ENCODE measurements at places on chromosomes 1 and 21. TPM values are rescaled to one million over a fixed set of nuclear protein-coding genes. Genes with fewer than 3 reads are reported as not detected.

GRCh38 chr1:24503059-24503751 is 569 bp downstream of the RCAN3 start:
- peak overlapping the region; percentile 97 for H3K4me3 ChIP-seq
- H3K27ac ChIP-seq = peak overlapping the region; percentile 94
- peak; percentile 21 for DNase-seq
- peaks cover 11% of the 10 kb centered on the region for H3K36me3 ChIP-seq

GRCh38 chr1:147201276-147201675 is 23.9 kb downstream of the FMO5 start:
- H3K27me3 ChIP-seq = peaks cover 2% of the 10 kb centered on the region
- H3K36me3 ChIP-seq = no peaks in the 10 kb centered on the region
- no peak overlapping the region for H3K4me3 ChIP-seq
- peaks cover 7% of the 10 kb centered on the region for H3K4me1 ChIP-seq

DNA sequence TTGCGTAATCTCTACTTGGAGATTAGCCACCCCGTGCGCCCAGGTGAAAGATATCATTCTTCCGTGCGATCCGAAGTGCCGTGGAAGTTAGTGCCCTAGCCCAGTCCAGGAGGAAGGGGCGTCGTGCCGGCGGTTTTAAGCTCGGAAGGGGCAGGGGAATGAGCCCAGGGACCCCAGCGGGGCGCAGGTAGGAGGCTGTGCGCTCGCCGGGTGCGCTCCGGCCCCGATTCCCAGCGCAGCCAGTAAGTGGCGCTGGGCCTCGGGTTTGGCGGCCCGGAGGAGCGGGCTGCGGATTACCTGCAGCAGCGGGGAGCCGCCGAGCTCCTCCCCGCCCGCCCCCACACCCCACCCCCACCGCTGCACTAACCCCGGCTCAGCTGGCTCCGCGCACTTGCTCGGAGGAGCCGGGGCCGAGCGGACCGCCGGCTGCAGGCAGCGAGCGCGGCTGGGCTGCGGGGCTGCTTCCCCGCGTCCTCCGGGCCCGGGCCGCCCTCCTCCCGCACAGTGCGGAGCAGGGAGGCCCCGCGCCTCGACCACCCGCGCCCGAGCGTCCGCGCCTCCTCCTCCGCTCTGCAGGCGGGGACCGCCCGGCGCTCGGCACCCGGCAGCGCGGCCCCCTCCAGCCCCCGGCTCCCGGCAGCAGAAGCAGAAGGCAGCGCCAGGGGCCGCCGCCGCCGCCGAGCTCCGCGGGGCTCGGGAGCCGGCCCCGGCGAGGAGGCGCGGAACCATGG is at the start of gene RYR2:
TSS of gene RYR2 (plus strand) at position 390 of the 731 bp plus-strand sequence. CDS start at position 728, 338 bp downstream.
- H3K36me3 ChIP-seq = no peaks in the 10 kb centered on the region
- H3K4me1 ChIP-seq = peaks cover 4% of the 10 kb centered on the region
- DNase-seq = no peak
- peak within 1 kb of the TSS; percentile 31 for H3K27ac ChIP-seq

DNA sequence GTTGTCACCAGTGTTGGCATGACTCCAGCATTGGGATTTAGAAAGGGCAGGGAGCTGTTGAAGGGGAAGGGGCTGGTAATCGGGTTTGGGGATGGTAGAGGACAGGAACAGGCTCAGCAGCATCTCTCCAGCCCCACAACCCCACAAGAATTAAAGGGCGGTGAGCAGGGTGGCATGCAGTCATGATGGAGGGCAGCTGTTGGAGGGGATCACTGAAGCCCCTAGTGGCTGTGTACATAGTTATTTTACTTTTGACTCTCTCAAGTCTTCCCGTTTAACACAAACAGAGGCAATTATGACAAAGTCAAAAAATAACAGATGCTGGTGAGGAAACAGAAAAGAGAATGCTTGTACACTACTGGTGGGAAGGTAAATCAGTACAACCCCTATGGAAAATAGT is 213.8 kb downstream of the URB2 start:
- no peak overlapping the region for H3K27ac ChIP-seq
- H3K27me3 ChIP-seq = peaks cover 16% of the 10 kb centered on the region
- H3K36me3 ChIP-seq = no peaks in the 10 kb centered on the region
- DNase-seq = no peak
- H3K4me3 ChIP-seq = no peak overlapping the region

GRCh38 chr21:45403825-45404729 is 888 bp upstream of the COL18A1 start:
- peak overlapping the region; percentile 62 for H3K4me3 ChIP-seq
- peaks cover 4% of the 10 kb centered on the region for H3K4me1 ChIP-seq
- H3K27ac ChIP-seq = peak overlapping the region; percentile 68

GRCh38 chr1:200699871-200700270 is 30.2 kb upstream of the DDX59 start:
- no peak overlapping the region for H3K27ac ChIP-seq
- no peak overlapping the region for H3K4me3 ChIP-seq
- no peak for DNase-seq
- no peaks in the 10 kb centered on the region for H3K36me3 ChIP-seq
- peaks cover 29% of the 10 kb centered on the region for H3K27me3 ChIP-seq

GRCh38 chr1:223709598-223709997 is 2.7 kb upstream of the CAPN2 start:
- no peak overlapping the region for H3K27ac ChIP-seq
- peaks cover 6% of the 10 kb centered on the region for H3K36me3 ChIP-seq
- H3K4me1 ChIP-seq = peaks cover 48% of the 10 kb centered on the region

DNA sequence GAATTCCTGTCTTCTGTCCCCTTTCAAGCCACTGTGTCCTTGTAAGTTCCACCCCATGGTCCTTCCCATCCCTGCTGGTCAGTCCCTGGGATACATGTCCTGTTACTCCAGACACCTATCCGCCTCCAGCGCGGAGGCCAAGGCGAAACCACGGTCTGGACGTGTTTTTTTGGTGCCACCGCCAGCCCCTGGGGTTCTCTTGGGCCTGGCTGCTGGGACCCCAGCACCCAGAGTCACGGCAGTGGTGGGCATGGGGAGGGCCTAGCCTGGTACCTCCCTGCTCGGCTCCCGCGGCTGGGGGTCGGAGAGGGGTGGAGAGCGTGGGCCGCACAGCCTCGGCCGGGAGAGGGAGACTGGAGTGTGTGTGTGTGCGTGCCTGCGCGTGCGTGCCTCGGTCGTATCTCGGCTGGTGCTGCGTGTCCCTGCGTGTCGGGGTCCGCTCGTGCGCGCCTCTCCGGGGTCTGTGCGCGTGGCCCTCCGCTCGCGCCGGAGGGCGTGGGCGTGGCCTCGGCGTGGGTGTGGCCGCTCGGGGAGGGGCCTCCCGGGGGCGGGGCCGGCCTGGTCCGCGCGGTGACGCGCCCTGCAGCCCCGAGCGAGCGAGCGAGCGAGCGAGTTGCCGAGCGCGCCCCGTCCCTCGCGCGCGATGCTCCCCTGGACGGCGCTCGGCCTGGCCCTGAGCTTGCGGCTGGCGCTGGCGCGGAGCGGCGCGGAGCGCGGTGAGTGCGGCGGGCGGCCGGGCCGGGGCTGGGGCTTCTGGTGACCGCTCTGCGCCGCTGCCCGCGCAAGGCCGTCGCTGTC is at the start of gene VWA1:
TSS of gene VWA1 (plus strand) at position 585 of the 798 bp plus-strand sequence. CDS start at position 644, 59 bp downstream.
- H3K27me3 ChIP-seq = peaks cover 4% of the 10 kb centered on the region
- H3K4me1 ChIP-seq = no peaks in the 10 kb centered on the region
- H3K27ac ChIP-seq = peak within 1 kb of the TSS; percentile 40
- peak; percentile 76 for DNase-seq
- H3K4me3 ChIP-seq = peak within 1 kb of the TSS; percentile 66
- H3K36me3 ChIP-seq = no peaks in the 10 kb centered on the region

GRCh38 chr1:150820730-150821512 is 12.9 kb upstream of the CTSK start:
- no peak for DNase-seq
- no peak overlapping the region for H3K4me3 ChIP-seq
- H3K27ac ChIP-seq = no peak overlapping the region
- peaks cover 7% of the 10 kb centered on the region for H3K4me1 ChIP-seq

- no peak for DNase-seq
- H3K4me1 ChIP-seq = no peaks in the 10 kb centered on the region
These were observed 202.3 kb upstream of the BRINP3 start for GRCh38 chr1:190679983-190680382.

- no peaks in the 10 kb centered on the region for H3K4me1 ChIP-seq
- no peaks in the 10 kb centered on the region for H3K27me3 ChIP-seq
- no peak overlapping the region for H3K4me3 ChIP-seq
- H3K36me3 ChIP-seq = no peaks in the 10 kb centered on the region
These were observed 4.6 kb downstream of the MAB21L3 start for GRCh38 chr1:116115476-116116439.

- H3K36me3 ChIP-seq = no peaks in the 10 kb centered on the region
- H3K4me1 ChIP-seq = no peaks in the 10 kb centered on the region
- no peaks in the 10 kb centered on the region for H3K27me3 ChIP-seq
- H3K4me3 ChIP-seq = no peak overlapping the region
- no peak for DNase-seq
These were observed 132.1 kb downstream of the ASTN1 start for GRCh38 chr1:177032434-177032833.

DNA sequence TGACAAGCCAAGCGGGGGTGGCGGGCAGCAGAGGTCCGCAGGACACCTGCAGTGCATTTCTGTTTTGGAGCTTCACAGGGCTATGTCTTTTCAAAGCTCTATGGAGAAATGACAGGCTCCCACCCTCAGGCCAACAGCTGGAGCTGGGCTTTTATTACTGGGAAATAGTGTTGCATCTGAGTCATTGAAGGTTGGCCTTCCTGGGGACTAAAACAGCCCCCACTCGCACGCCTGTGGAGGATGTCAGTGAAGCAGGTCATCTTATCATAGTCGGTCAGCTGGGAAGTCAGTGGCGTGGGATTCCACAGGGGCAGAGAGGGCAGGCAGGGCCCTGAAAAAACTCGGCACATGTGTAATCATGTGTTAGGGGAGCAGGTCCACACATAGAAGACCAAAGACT is 55.3 kb downstream of the NTPCR start:
- peaks cover 16% of the 10 kb centered on the region for H3K36me3 ChIP-seq
- H3K4me1 ChIP-seq = no peaks in the 10 kb centered on the region
- H3K4me3 ChIP-seq = no peak overlapping the region
- H3K27me3 ChIP-seq = no peaks in the 10 kb centered on the region

GRCh38 chr1:25890239-25891034 is 14.9 kb upstream of the PAQR7 start:
- no peak overlapping the region for H3K27ac ChIP-seq
- peaks cover 4% of the 10 kb centered on the region for H3K4me1 ChIP-seq
- H3K4me3 ChIP-seq = no peak overlapping the region
- no peaks in the 10 kb centered on the region for H3K27me3 ChIP-seq
- no peak for DNase-seq
- peaks cover 6% of the 10 kb centered on the region for H3K36me3 ChIP-seq

DNA sequence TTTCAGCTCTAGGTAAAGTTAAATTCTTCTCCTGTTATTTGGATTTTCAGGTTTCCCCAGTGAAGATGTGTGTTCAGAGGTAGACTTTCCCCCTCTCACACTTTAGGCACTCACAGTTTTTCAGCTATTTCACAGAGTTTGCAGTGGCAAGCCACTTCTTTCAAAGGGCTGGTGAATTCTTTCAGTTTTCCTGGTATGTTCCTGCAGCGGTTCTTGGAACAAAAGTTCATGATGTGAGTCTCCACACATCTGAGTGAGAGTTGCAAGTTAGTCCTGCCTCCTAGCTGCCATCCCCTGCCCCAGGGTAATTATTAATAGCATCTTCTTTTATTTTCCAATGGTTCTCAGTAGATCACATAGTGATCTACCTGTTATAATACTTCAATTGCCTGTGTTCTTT is 27.3 kb upstream of the CD84 start:
- peaks cover 62% of the 10 kb centered on the region for H3K4me1 ChIP-seq
- peaks cover 70% of the 10 kb centered on the region for H3K36me3 ChIP-seq
- DNase-seq = no peak
- H3K4me3 ChIP-seq = peak overlapping the region; percentile 48
- H3K27me3 ChIP-seq = no peaks in the 10 kb centered on the region
- H3K27ac ChIP-seq = peak overlapping the region; percentile 75

DNA sequence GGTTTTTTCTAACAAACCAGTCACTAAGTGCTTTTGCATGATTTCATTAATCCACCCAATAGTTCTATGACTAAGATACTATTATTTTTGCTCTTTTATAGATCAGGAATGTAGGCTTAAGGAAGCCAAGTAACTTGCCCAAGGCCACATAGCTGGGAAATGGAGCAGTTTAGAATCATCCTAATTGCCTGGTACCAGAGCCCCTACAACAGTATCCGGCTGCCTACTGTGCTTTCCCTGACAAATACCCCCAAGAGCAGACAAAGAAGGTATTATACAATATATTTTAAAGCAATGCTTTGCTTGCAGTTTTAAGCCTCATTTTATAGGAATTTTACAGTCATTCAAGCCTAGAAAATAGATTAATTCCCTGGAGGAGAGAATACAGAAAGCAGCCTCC is 45.5 kb upstream of the RASAL2 start:
- no peak overlapping the region for H3K27ac ChIP-seq
- no peak overlapping the region for H3K4me3 ChIP-seq
- no peak for DNase-seq
- H3K27me3 ChIP-seq = no peaks in the 10 kb centered on the region
- no peaks in the 10 kb centered on the region for H3K36me3 ChIP-seq

Gene SLC9C2
- not detected for total RNA-seq

Gene CTSS
- 31.7 TPM for total RNA-seq

Gene EEIG2
- 16.7 TPM for total RNA-seq

Gene EXTL1
- total RNA-seq = not detected

Gene WNT3A
- total RNA-seq = not detected

Gene FCER1A
- total RNA-seq = not detected

Gene BTBD8
- 0.91 TPM for total RNA-seq

Gene LCE1A
- not detected for total RNA-seq

Gene SYDE2
- 0.83 TPM for total RNA-seq

Gene MYBPH
- total RNA-seq = not detected

All from activated T-helper 1 cell treated with anti-CD3 and anti-CD28 coated beads, Interleukin-12 subunit alpha, Interleukin-12 subunit beta, Interleukin-2, Interleukin-4 antibody, amounts not matched to agents 30 ng/mL and 10 ng/mL and 1 ng/mL, durations not matched to agents 14 hours and 24 hours and 36 hours (primary cell).